ENCODE measurements at places on chromosomes 5 and 9.

DNA sequence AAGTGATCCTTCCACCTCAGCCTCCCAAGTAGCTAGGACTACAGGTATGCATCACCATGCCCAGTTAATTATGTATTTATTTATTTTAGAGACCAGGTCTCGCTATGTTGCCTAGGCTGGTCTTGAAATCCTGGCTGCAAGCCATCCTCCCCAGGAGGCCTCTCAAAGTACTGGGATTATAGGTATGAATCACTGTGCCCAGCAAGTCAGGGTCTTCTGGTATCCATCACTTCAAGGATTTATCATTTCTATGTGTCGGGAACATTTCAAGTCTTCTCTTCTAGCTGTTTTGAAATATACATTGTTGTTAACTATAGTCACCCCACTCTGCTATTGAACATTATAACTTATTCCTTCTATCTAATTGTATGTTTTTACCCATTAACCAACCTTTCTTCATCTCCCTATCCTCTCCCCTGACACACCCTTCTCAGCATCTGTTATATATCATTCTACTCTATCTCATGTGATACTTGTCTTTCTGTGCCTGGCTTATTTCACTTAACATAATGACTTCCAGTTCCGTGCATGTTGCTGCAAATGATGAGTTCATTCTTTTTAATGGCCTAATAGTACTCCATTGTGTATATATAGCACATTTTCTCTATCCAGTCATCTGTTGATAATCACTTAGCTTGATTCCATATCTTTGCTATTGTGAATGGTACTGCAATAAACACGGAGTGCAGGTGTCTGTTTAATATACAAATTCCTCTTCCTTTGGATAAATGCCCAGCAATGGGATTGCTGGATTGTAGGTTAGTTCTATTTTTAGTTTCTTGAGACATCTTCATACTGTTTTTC, 26.4 kb downstream of the UTP15 start:
- DNase-seq = no peak

DNA sequence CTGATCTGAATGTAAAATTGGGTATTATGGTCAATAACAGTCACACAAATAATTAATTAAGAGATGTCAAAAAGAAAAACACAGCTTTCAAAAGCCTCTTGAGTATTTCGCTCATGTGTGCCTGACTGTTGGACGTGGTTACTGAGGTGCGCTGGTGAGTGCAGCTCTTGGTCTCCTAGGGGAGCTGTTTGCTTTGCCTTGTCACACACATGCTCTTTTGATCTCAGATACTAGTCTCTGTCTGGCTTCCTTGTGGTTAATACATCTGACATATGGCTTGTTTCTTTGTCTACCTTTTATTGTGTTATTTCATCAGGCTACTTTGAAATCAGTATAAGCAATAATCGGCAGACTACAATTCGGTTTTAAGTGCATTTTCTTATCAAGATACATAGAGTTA, 51.5 kb downstream of the PCSK1 start:
- DNase-seq = no peak

DNA sequence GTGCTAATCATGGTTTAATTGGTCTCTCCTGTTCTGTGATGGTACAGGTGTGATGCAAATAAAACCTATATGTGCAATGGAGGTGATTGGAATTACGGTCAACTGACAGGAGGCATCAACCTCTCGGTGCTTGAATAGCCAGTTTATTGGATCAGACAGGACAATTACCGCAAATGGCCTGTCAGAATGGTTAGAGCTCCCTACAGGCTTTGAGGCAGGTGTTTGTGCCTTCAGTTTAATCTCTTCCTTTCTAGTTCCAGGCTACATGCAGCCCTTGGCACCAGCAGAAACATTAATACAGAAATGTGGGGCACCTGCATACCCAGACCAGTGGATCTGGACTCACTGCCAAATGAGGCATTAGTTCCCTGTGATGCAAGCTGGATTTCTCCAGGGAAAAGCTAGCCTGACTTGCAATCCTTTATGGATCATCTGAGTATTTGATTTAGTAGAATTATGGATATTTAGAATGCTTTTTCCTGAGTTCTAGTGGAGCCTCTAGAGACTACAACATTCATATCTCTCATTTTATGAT, 128.6 kb downstream of the MAT2B start:
- no peak for DNase-seq

- no peak for DNase-seq
Measured at GRCh38 chr9:120742951-120743416, 28.7 kb upstream of the MEGF9 start.

GRCh38 chr5:151614565-151614964, 23.4 kb upstream of the FAT2 start:
- DNase-seq = no peak

- DNase-seq = no peak
Measured at GRCh38 chr9:107158321-107158720, 124.8 kb upstream of the RAD23B start.

DNA sequence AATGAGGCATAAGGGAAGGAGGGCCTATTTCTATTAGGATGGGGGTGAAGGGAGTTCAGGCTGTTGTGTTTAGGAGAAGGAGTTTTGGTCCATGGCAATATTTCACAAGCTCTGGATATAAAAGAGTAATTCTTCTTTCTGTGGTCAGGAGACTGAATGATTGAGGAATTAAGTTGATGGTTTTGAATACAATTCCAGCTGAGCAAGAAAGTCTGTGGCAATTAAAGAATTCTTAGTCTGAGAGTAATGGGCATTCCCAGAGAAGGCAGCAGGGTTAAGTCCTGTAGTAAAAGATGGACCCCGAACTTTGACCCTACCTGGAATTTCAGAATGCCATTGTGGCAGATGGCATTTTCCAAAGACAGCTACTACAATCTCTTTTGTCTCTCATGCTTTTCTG, 202.6 kb downstream of the TLE4 start:
- DNase-seq = no peak

DNA sequence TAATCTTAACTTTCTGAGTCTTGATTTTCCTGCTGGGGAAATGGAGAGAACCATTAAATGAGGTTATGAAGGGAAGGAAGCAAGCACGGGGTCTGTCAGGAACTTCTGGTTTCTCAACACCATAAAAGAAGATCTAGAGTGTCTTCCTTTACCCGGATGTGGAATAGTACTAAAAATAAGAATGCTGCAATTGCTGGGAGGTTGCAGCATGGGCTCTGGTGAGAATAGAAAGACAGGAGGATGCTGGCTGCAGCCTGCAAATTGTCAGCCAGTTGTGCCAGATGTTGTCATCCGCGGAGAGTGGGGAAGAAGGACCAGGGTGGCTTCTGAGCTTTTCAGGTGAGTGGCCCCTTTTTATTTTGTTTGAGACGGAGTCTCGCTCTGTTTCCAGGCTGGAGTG, 69.3 kb upstream of the STC2 start:
- no peak for DNase-seq

GRCh38 chr5:110088676-110089436, 399.1 kb downstream of the MAN2A1 start:
- DNase-seq = no peak

DNA sequence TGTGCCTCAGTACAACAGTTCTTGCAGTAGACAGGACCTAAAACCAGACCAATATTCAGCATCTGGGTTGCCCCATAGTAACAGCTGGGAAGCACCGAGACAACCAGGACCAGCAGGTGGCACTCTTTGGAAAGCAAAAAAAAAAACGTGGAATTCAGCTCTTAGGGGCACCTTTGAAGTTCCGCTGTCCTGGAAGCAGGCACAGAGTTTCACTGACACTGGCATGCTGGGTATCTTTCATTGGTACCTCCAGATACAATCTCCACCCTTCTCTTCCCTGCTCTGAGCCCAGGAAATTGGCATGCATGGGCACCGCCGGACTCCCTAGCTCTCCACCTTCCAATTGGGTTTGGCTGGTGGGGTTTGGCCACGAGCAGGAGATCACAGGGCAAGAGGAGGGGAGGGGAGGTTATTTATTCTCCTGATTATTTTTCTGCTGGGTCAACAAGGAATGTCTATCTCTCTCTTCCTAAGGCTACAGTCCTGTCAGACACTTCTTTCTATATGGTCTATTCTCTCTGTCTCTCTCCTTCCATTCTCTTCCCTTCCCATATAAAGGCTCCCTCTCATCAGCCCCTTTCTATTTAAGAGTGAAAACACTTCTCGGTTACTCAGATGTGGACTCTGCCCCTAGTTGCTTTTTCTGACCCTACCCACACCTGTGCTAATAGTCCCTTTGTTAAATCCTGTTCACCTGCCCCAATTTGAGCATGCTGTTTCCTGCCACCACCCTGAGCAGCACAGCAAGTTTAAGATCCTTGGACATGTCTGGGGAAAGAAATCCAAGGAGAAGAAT, 1.9 kb upstream of the IDNK start:
- peak; percentile 5 for DNase-seq

GRCh38 chr9:24986331-24986730, 440.6 kb upstream of the IZUMO3 start:
- DNase-seq = no peak

DNA sequence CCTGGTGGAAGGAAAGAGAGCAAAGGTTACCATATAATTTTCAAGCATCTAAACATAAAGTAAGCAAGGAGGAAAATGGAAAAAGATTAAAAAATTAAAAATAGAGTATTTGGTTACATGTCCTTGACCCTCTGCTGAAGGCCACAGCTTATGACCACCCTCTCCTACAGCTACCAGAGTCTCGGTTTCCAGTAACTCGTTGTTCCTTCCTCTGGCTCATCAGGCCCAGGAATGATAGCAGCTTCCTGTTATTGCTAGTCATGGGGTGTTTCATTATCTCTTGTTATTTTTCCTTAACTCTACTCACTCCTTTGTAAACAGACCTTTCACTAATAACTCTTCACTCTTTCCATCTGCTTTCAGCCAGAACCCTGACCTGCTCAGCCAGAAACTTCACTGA, 102.2 kb downstream of the YTHDC2 start:
- DNase-seq = no peak

GRCh38 chr9:32161720-32162119, 222.7 kb upstream of the ACO1 start:
- DNase-seq = no peak
